ENCODE measurements at places on chromosomes 12 and 14. TPM values are rescaled to one million over a fixed set of nuclear protein-coding genes. Genes with fewer than 3 reads are reported as not detected.
A peak's percentile ranks its signal among the peaks of the same experiment; 100 is the strongest.

Gene HOXC12
- total RNA-seq: not detected

GRCh38 chr14:68284333-68284732 is 464.8 kb downstream of the RAD51B start:
- no peaks in the 10 kb centered on the region for H3K36me3 ChIP-seq
- H3K27me3 ChIP-seq: no peaks in the 10 kb centered on the region
- no peak overlapping the region for H3K4me3 ChIP-seq
- peaks cover 32% of the 10 kb centered on the region for H3K4me1 ChIP-seq
- DNase-seq: no peak
- peak overlapping the region; percentile 56 for H3K27ac ChIP-seq

GRCh38 chr14:34957771-34958286 is 25.0 kb upstream of the SRP54 start:
- no peaks in the 10 kb centered on the region for H3K36me3 ChIP-seq
- DNase-seq: no peak
- H3K27me3 ChIP-seq: no peaks in the 10 kb centered on the region
- H3K27ac ChIP-seq: no peak overlapping the region

DNA sequence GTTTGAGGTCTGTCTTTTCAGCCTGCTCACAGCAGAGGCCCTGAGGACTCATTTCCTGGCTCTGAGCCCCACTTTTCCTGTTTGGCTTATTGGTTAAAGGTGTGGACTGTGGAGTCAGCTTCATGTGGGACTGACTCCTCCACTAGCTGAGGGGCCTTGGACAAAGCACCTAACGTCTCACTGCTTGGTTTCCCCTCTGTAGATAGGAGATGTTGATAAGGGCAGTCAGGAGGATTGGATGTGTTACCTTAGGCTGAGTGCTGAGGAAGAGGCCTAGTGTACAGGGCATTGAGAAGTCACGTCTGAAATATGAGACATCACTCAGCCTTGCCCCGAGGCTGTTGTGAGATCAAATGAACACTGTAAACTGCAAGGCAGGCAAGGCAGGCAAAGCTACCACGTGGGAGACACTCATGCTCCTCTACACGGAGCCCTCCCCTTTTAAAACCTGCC is 27.1 kb upstream of the TCL1A start:
- H3K36me3 ChIP-seq: no peaks in the 10 kb centered on the region
- no peak overlapping the region for H3K27ac ChIP-seq
- H3K4me3 ChIP-seq: no peak overlapping the region
- no peaks in the 10 kb centered on the region for H3K4me1 ChIP-seq
- DNase-seq: no peak
- no peaks in the 10 kb centered on the region for H3K27me3 ChIP-seq

GRCh38 chr12:70960484-70960883 is 39.9 kb upstream of the PTPRR start:
- no peak overlapping the region for H3K4me3 ChIP-seq
- no peak for DNase-seq
- no peak overlapping the region for H3K27ac ChIP-seq
- no peaks in the 10 kb centered on the region for H3K36me3 ChIP-seq
- H3K4me1 ChIP-seq: no peaks in the 10 kb centered on the region

- no peaks in the 10 kb centered on the region for H3K4me1 ChIP-seq
- no peaks in the 10 kb centered on the region for H3K27me3 ChIP-seq
- H3K4me3 ChIP-seq: no peak overlapping the region
- no peak overlapping the region for H3K27ac ChIP-seq
These were observed 111.7 kb downstream of the EFCAB11 start for GRCh38 chr14:89842837-89843236.

- H3K4me1 ChIP-seq: peaks cover 20% of the 10 kb centered on the region
- H3K27me3 ChIP-seq: no peaks in the 10 kb centered on the region
- peak overlapping the region; percentile 96 for H3K27ac ChIP-seq
- no peaks in the 10 kb centered on the region for H3K36me3 ChIP-seq
- peak; percentile 41 for DNase-seq
These were observed 754 bp downstream of the ZNF605 start for GRCh38 chr12:132955094-132956010.

GRCh38 chr14:55107766-55108554 is 21.1 kb upstream of the LGALS3 start:
- peak overlapping the region; percentile 94 for H3K27ac ChIP-seq
- peak; percentile 91 for DNase-seq

GRCh38 chr14:86510491-86510890 is 980.5 kb downstream of the FLRT2 start:
- no peaks in the 10 kb centered on the region for H3K4me1 ChIP-seq
- H3K27ac ChIP-seq: no peak overlapping the region
- DNase-seq: no peak
- no peaks in the 10 kb centered on the region for H3K27me3 ChIP-seq
- no peaks in the 10 kb centered on the region for H3K36me3 ChIP-seq
- H3K4me3 ChIP-seq: no peak overlapping the region

Gene DLGAP5
- 0.87 TPM for total RNA-seq

- DNase-seq: no peak
- no peak overlapping the region for H3K27ac ChIP-seq
- H3K4me1 ChIP-seq: no peaks in the 10 kb centered on the region
- H3K4me3 ChIP-seq: no peak overlapping the region
These were observed 25.1 kb downstream of the TESPA1 start for GRCh38 chr12:54959291-54960018.

DNA sequence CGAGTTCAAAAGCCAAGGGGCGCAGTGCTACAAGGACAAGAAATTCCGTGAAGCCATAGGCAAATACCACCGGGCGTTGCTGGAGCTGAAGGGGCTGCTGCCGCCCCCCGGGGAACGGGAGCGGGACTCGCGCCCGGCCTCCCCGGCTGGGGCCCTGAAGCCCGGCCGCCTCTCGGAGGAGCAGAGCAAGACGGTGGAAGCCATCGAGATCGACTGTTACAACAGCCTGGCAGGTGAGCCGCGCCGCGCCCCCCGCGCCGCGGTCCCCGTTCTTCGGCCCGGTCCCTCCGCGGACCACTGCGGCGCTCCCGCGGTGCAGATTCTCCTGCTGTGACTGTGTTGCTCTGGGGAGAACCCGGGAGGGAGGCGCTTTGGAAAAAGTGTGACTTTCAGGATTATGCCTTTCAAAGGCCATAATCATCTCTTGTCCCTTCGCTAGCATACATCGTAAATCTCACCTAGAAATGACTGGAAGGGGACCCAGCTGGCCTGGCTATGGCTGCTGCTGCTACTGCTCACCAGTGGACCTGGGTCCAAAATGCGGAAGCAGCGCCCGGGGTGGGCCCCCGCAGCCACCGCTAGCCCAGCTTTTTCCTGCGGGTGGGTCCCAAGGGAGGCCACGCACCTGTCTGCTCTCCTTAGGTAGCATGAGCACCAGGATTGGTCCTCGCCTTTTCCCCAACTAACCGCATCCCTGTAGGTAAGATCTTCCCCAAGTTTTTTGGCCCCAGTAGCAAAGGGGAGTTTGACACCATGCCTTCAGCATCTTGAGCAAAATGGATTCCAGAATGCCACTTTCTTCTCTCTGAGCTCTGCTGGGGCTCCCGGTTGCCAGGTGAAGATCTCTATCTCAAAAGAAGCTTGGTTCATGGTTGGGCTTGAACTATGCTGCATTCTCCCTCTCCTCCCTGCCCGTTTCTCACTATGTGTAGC is 853 bp downstream of the TTC9 start:
- H3K4me3 ChIP-seq: peak overlapping the region; percentile 72
- no peak for DNase-seq
- no peak overlapping the region for H3K27ac ChIP-seq

- DNase-seq: no peak
- H3K27me3 ChIP-seq: peaks cover 99% of the 10 kb centered on the region
- H3K4me3 ChIP-seq: peak overlapping the region; percentile 18
These were observed 586 bp downstream of the TTC6 start for GRCh38 chr14:37595809-37596621.

Gene KRT2
- not detected for total RNA-seq

Gene OVCH1
- 0.21 TPM for total RNA-seq

GRCh38 chr14:76375947-76376404 is at the start of gene ESRRB:
Gene ESRRB (plus strand): TSS chr14:76376137. CDS start chr14:76376402, 265 bp downstream.
- H3K4me1 ChIP-seq: peaks cover 18% of the 10 kb centered on the region
- H3K27me3 ChIP-seq: peaks cover 33% of the 10 kb centered on the region
- no peaks in the 10 kb centered on the region for H3K36me3 ChIP-seq
- DNase-seq: no peak

- H3K4me3 ChIP-seq: no peak overlapping the region
- no peaks in the 10 kb centered on the region for H3K36me3 ChIP-seq
- H3K4me1 ChIP-seq: peaks cover 99% of the 10 kb centered on the region
- no peak for DNase-seq
- no peaks in the 10 kb centered on the region for H3K27me3 ChIP-seq
These were observed 51.9 kb downstream of the SUSD6 start for GRCh38 chr14:69663300-69663643.

Gene PTPRB
- total RNA-seq: 32.0 TPM

- no peak overlapping the region for H3K4me3 ChIP-seq
- H3K36me3 ChIP-seq: no peaks in the 10 kb centered on the region
- peak; percentile 9 for DNase-seq
- H3K27me3 ChIP-seq: no peaks in the 10 kb centered on the region
These were observed 10.9 kb downstream of the TMEM260 start for GRCh38 chr14:56590535-56590960.

DNA sequence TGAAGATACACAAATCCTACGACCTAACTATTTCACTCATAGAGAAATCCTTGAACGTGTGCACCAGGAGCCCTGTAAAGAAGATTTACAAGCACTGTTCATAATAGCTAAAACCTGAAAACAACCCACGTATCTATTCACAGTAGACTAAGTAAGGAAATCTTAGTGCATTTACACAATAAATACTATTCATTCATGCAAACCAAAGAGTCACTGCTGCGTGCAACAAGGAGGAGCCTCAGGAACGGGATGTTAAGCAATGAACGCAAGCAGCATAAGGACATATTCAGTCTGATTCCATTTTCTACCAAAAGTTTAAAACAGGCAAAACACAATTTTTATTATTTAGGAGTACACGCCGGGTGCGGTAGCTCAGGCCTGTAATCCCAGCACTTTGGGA is 176.6 kb downstream of the TTC7B start:
- H3K4me1 ChIP-seq: peaks cover 10% of the 10 kb centered on the region
- no peak overlapping the region for H3K4me3 ChIP-seq
- H3K36me3 ChIP-seq: peaks cover 13% of the 10 kb centered on the region
- no peaks in the 10 kb centered on the region for H3K27me3 ChIP-seq

GRCh38 chr12:48932878-48933277 is 7.6 kb upstream of the FKBP11 start:
- no peaks in the 10 kb centered on the region for H3K27me3 ChIP-seq
- no peak overlapping the region for H3K4me3 ChIP-seq
- H3K27ac ChIP-seq: no peak overlapping the region
- peaks cover 87% of the 10 kb centered on the region for H3K36me3 ChIP-seq
- DNase-seq: no peak

DNA sequence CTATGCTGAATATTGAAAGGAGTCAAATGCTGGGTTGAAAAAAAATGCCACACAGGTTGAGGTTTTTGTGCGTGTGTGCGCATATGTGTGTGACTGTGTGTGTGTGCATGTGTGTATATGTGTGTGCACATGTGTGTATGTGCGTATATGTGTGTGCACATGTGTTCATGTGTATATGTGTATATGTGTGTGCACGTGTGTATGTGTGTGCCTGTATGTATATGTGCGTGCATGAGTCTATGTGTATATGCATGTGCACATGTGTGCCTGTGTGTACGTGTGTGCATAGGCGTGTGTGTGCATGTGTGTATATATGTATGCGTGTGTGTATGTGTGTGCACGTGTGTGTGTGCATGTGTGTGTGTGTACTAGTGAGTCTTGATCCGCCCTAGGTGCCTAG is 655.7 kb downstream of the AACS start:
- no peaks in the 10 kb centered on the region for H3K27me3 ChIP-seq
- no peaks in the 10 kb centered on the region for H3K36me3 ChIP-seq
- no peaks in the 10 kb centered on the region for H3K4me1 ChIP-seq
- DNase-seq: no peak
- no peak overlapping the region for H3K27ac ChIP-seq
- H3K4me3 ChIP-seq: no peak overlapping the region

Gene TMEM116
- 44.4 TPM for total RNA-seq

Gene TDRD9
- 1.6 TPM for total RNA-seq

DNA sequence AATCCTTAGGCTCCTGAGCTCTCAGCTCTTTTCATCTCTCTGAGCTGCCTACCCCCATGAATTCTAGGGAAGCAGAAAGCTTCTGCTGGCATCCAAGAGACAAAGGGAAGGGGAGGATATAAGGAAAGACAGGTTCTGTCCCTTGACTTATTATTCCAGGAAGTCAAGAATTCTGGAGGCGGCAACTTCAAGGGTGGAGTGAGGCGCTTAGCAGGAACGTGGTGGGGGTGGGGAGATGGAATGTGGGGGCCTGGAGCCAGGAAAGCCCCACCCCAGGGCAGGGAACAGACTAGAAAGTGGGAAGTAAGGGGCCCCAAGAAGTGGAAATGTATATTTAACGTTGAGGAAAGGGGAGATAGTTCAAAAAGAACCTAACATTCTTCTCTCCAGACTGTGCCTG is 1.4 kb downstream of the CALCOCO1 start:
- H3K27me3 ChIP-seq: no peaks in the 10 kb centered on the region
- H3K36me3 ChIP-seq: peaks cover 18% of the 10 kb centered on the region
- no peak overlapping the region for H3K27ac ChIP-seq
- peaks cover 12% of the 10 kb centered on the region for H3K4me1 ChIP-seq
- no peak for DNase-seq
- H3K4me3 ChIP-seq: peak overlapping the region; percentile 71

Gene RGS6
- total RNA-seq: 26.6 TPM

DNA sequence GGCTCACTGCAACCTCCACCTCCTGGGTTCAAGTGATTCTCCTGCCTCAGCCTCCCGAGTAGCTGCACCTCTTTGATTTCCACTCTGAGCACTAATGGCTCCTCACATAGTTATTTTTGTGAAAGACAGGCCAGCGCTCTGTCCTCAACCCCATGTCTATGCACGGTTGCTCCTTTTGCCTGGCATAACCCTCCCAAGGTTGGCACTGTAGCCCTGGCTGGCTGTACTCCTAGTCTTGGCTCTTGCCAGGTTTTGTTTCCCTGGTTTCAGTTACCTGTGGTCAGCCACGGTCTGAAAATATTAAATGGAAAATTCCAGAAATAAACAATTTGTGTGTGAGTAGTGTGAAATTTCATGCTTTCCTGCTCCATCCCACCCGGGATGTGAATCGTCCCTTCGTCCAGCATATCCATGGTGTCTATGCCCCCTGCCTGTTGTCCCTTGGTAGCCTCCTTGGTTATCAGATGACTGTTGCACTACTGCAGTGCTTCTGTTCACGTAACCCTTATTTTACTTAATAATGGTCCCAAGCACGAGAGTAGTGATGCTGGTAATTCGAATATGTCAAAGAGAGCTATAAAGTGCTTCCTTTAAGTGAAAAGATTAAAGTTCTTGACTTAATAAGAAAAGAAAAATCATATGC is 12.3 kb upstream of the DCD start:
- no peaks in the 10 kb centered on the region for H3K4me1 ChIP-seq
- peaks cover 19% of the 10 kb centered on the region for H3K27me3 ChIP-seq
- no peak overlapping the region for H3K27ac ChIP-seq
- H3K36me3 ChIP-seq: no peaks in the 10 kb centered on the region
